ENCODE measurements at places on chromosomes 5 and 9.

DNA sequence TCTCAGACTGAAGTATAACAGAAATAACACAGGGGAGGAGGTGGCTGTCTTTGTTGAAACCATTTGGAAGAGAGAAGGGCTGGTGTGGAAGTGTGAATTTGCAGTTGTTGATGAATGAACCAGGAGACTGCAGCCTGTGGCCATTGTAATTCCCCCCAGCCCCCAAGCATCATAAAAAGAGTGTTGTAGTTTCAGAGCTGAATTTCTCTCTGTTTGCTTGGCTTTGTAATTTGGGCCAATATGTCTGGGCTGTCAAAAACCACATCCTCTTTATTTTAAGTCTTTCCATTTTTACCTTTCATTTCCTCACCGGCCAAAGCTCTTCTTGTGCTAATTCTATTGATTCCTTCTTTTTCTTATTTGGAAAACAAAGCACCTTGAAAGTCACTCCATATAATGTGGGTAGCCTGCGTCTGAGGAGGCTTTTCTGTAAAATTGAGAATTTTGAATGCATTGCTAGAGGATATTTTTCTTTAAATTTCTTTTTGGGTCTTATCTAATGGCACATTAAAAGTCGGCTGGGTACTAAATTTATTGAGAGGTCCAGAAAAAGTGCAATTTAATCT lies 383.3 kb downstream of the OSTF1 start:
- DNase-seq, result no peak

DNA sequence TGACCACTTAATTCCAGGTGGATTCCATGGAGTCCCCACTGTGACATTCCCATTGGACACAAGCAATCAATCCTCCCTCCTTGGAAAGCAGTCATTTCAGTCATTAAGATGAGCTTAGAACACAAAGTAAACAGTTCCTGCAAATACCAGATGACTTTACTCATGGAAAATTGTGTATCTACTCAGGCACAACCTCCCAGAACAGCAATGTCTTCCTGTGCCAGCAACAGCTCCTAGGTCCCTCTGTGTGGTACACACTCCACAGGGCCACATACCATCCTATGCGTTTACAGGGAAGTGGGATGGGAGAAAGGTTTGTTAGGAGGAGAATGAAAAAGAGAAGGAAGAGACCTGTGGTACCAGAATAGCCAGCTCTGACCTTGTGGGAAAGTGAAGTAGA lies 53.7 kb downstream of the MTMR12 start:
- DNase-seq, result no peak

DNA sequence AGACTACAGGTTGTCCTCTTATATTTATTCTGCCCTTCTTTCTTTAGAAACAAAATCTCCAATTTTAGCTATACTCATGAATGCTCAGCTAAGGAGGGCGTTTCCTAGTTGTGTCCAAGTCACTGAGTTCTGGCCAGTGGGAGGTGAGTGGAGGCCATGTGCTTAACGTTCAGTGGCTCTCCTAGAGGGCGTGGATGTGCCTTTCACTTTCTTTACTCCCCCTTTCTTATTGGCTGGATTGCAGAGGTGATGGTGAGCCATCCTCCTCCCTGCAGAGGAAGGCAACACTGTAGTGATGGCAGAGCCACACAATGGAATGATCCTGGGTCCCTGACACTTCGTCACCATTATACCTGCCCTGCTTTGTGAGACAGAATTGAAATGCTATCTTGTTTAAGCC lies 54.6 kb downstream of the ALG2 start:
- DNase-seq, result no peak

DNA sequence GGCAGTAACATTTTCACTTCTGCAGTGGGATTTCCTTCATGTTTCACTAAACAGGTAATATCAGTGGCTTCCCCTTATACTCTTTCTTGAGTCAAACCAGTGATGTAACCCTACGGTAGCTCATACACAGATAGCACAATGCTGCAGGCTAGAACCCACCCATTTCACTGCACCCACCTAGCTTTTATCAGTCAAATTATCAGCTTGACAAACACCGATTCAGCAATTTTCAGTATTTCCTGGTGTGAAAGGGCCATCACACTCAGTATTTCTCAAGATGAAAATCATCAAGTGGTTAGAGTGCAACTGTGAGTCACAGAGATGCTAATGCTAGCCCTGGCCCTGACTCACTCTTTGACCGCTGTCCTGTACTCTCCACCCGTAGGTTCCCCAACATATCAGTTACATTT lies 242.3 kb upstream of the PTGER4 start:
- DNase-seq, result no peak

DNA sequence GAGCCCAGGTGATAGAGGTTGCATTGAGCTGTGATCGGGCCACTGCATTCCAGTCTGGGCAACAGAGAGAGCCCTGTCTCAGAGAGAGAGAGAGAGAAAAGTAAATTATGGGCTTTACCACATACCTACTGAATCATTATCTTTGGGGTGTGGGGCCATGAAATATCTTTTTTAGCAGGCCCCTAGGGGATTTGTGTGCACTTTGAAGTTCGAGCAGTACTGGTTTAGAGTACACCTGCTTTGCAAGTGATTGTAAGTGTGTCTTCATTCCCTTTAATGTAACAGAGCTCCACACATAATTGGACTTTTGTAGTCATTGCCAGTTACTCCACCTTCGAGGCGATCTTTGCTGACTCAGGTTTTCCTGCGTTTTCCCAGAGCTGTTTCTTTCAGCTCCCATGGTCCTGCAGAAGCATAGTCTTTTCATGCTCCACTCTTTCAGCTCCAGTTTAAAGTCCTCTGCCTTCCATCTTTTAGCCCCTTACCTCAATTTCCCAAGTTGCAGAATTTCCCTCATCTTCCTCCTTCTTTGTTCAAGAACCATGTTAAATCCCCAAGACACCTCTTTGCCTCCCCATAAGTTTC lies 24.0 kb upstream of the FRMPD1 start:
- no peak for DNase-seq

GRCh38 chr5:126707080-126707479 lies 69.9 kb upstream of the LMNB1 start:
- no peak for DNase-seq

- no peak for DNase-seq
These were observed 59.3 kb downstream of the AHRR start for GRCh38 chr5:380701-381309.

- DNase-seq, result no peak
These were observed 292.7 kb downstream of the TMEM167A start for GRCh38 chr5:82784521-82784920.

- DNase-seq, result no peak
These were observed 48.1 kb downstream of the TENT4A start for GRCh38 chr5:6761333-6761732.

DNA sequence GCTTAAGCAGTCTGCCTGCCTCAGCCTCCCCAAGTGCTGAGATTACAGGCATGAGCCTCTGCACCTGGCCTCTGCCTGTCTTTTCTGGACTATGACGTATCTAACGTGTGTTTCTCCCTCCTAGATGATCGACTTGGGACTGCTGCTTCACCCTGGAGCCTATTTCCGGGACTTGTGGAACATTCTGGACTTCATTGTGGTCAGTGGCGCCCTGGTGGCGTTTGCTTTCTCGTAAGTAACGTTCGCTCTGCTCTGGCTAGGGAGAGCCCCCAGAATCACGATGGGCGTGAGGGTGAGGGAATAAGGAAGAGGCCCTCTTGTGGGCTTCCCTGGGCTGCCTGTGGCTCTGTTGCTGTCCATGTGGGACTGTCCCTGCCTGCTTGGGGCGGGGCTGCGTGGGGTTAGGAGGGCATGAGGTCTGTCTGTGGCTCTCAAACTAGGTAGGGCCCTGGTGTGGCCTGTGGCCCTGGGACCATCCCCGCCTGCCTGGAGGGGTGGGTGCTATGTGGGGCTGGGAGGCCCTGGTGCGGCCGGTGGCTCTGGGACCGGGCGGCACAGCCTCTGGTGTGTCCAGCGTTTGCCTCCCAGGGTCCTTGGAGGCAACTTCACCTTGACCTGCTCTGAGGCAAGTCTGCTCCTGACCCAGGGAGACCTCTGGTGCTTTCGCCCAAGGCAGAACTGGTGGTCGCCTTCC lies 171.7 kb downstream of the CACNA1B start:
- DNase-seq, result no peak

DNA sequence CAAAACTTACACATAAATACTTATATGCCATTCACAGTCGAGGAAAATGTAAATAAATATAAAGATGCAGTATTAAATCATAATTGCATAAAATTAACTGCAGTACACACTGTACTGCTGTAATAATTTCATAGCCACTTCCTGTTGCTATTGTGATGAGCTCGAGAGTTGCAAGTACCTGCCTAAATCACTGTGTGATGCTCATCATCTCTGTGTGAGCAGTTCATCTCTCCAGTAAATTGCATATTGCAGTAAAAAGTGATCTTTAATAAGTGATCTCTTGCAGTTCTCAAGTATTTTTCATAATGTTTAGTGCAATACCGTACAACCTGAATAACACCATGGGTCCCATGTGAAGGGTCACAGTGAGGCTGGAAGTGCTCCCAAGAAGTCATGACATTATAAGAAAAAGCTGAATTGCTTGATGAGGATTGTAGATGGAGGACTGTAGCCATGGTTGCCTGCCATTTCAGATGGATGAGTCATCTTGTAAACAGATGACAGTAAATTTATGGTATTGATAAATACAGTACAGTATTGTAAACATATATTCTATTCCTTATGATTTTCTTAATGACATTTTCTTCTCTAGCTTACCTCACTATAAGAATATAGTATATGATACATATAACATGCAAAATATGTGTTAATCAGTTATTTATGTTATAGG lies 34.9 kb downstream of the SYK start:
- no peak for DNase-seq

- DNase-seq, result no peak
These were observed 113.4 kb upstream of the CNTLN start for GRCh38 chr9:17021387-17021970.

- no peak for DNase-seq
These were observed 222.7 kb upstream of the ACO1 start for GRCh38 chr9:32161720-32162119.

DNA sequence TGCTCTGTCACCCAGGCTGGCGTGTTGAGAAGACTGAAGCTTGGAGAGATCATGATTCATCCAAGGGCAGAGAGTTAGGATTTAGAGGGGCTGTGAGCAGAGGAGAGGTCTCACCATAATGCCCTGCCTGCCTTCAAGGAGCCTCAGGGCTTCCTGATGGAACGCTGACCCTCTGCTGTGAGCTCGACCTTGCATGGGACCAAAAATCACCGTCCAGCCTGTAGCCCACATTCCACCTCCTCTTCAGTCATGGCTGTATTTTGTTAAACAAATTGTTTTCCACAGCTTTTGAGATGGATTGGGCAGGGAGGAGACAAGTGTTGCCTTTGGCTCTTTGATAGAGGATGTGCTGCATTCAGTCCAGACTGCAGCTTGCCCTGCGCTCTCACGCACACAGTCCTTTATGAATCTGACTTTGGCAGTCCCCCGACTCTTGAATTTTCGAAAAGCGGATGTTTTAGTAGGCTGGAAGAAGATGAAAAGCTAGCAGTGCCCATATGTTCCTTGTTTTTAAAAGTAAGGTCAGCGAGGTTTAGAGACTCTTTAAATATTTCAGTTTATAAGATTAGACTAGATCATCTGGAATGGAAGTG lies 79.5 kb downstream of the MVB12B start:
- no peak for DNase-seq

DNA sequence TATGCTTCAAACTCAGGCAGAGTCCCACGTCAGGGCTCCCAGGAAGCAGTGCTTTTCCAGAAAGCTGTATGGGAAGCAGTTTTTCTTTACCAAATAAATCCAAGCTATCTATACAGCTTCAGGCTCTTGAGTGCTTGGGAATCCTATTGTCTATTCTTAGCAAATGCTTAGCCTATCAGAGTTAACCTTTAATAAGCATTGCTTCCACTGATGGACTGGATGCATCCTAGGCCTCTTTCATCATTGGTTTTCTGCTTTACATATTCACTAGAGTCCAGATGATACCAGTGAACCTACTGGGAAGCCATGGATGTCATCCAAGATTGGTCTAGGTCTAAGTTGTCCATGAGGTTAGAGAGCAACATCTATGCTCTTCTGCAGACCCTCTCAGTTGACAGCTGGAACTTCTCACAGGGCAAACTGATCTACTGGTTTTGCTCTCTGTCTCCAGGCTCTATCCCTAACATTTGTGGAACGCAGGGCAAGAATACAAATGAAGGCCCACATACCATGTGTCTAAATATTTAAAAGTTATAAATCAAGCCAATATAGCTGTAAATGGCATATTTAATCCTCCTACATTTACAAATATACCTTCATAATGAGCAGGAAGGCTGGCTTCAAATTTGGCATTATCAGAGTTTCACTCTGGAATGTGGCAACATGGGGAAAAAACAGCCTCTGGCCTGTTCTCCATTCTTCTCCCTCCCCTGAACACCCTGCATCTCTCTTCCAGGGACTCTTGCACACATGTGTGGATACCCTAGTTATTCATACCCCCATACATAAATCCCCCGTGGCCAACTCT lies 49.8 kb upstream of the PLPP1 start:
- DNase-seq, result no peak

- no peak for DNase-seq
These were observed 47.3 kb downstream of the TRIO start for GRCh38 chr5:14190194-14191164.

DNA sequence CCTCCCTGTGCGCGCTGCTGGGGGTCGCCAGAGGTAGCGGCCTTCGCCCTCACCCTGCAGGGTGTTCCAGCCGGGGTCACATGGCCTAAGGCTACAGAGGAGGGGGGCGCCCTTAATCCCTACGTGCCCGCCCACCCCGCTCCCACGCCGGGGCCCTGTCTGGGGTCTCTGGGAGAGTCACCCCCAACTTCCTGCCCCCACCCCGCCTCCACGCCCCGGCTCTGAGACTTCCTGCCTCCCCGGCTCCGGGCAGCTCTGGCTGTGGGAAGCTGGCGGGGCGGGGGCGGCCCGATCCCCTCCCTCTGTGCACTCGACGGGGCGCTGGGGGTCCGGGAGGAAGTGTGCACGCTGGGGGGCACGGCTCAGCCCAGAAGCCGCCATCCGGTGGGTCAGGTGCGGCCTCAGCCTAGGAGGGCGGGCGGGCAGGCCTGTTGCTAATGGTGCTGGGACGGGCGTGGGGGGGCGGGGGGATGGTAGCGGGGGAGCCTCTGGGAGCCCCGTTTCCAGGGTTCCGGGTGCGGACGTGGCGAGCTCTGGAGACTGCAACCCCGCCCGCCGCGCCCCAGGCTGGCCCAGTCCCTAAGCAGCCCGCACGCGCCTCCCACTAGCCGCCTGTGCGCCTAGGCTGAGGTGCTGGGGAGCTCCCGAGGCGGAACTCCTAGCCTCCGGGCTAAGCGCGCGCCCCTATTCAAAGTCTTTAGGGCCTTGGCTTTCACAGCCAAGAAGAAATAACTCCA lies 61.6 kb downstream of the CXXC5 start:
- no peak for DNase-seq

- no peak for DNase-seq
These were observed 40.0 kb downstream of the FBXL7 start for GRCh38 chr5:15539951-15540350.

GRCh38 chr9:127153501-127153900 lies 31.1 kb upstream of the ANGPTL2 start:
- no peak for DNase-seq

GRCh38 chr5:149424371-149425315 lies 45.6 kb upstream of the IL17B start:
- DNase-seq, result no peak

DNA sequence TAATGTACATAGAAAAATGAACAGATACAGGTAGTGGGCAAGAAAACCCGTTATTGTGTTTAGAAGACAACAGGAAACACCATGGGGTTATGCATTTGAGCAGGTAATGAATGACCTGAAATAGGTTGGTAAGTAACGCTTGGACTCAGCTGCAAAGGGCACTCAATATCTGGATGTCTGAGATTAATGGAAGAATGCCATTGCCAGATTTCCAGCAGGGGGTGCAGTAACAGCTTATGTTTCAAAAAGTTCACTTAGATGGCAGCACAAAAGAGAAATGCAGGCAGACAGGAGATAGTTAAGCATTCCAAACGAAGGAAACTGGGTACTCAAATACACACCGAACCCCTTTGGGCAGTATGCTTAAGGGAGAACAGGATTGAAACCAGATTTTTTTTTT lies 285.5 kb upstream of the VLDLR start:
- no peak for DNase-seq
